Smooth muscle cell of the pulmonary artery (primary cell): ENCODE measurements at places on chromosomes 4 and X. TPM values are rescaled to one million over a fixed set of nuclear protein-coding genes. Genes with fewer than 3 reads are reported as not detected.

The ZDHHC15 gene
- total RNA-seq, result 0.23 and 0.91 TPM in 2 replicates

The NEUROG2 gene
- total RNA-seq, result not detected in 2 replicates

The AADAT gene
- total RNA-seq, result 2.5 and 2.8 TPM in 2 replicates

The ARHGAP6 gene
- 3.8 and 9.4 TPM in 2 replicates for total RNA-seq

The MAGEA8 gene
- not detected in 2 replicates for total RNA-seq

The REELD1 gene
- not detected in 2 replicates for total RNA-seq

The SORCS2 gene
- total RNA-seq, result 0.33 and 0.53 TPM in 2 replicates

The ARSJ gene
- total RNA-seq, result 48.6 and 59.5 TPM in 2 replicates

The RNF128 gene
- 2.3 and 6.7 TPM in 2 replicates for total RNA-seq

The NR0B1 gene
- total RNA-seq, result 0.07 and 0.40 TPM in 2 replicates

The SPANXA2 gene
- total RNA-seq, result not detected in 2 replicates

The TLR2 gene
- total RNA-seq, result 0.07 and 0.66 TPM in 2 replicates

The MAGEE1 gene
- total RNA-seq, result 2.2 and 2.9 TPM in 2 replicates
